Adipocyte (in vitro differentiated cells): ENCODE measurements at places on chromosomes 6 and 20.

DNA sequence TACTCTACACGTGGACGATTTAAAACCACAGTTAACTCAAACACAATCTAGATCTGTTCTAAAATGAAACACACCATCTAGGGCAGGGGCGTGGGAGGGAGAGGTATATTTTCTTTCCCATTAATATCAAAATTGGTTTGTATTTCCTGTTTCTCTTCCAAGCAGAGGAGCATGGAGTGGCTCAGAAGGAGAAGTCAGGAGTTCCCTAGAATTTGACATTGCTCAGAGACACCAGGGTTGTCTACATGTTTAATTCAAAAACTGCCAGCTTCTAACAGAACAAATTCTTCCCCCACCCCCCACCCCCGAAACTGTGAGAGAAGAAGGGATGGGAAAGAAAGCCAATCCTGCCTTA lies 2.3 kb downstream of the PREX1 start:
- DNase-seq: no peak

GRCh38 chr20:51803148-51803854 lies 980 bp upstream of the SALL4 start:
- no peak for DNase-seq

GRCh38 chr20:62459488-62459887 lies 16.3 kb downstream of the GATA5 start:
- no peak for DNase-seq

GRCh38 chr20:17657898-17658647 lies 24.0 kb downstream of the RRBP1 start:
- no peak for DNase-seq

DNA sequence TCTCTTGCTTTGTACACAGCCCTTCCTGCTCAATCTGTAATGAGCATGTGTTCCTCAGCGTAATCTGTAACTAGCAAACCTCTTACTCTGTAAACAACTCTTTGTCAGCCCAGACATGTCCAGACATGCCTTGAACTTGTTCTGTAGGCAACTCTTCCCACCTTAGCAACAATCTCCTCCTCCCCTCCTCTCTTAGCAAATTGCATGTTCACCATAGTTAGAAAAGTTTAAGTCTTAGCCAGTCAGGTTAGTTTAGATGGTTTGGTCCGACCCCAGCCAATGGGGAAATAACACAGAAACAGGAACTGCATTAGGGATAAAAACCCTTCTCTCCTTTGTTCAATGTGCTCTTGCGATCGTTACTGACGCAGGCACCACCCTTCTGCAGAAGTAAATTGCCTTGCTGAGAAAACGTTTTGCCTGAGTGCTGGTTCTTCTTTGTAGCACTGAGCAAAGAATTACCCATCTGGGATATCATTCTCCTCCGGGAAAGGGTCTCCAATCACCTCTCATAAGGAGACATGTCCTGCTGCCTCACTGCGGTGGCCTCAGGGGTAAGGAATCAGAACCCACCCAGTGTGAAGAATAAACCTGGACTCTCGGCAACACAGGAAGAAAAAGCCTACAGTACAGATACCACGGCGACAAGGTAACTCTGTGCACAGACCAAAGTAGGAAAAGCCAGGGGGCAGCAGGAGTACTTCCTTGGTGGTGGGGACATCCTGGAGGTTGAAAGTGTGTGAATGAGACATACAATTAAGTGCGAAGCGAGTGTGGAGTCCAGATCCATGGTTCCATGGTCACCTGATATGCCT lies 26.2 kb downstream of the PLN start:
- no peak for DNase-seq

DNA sequence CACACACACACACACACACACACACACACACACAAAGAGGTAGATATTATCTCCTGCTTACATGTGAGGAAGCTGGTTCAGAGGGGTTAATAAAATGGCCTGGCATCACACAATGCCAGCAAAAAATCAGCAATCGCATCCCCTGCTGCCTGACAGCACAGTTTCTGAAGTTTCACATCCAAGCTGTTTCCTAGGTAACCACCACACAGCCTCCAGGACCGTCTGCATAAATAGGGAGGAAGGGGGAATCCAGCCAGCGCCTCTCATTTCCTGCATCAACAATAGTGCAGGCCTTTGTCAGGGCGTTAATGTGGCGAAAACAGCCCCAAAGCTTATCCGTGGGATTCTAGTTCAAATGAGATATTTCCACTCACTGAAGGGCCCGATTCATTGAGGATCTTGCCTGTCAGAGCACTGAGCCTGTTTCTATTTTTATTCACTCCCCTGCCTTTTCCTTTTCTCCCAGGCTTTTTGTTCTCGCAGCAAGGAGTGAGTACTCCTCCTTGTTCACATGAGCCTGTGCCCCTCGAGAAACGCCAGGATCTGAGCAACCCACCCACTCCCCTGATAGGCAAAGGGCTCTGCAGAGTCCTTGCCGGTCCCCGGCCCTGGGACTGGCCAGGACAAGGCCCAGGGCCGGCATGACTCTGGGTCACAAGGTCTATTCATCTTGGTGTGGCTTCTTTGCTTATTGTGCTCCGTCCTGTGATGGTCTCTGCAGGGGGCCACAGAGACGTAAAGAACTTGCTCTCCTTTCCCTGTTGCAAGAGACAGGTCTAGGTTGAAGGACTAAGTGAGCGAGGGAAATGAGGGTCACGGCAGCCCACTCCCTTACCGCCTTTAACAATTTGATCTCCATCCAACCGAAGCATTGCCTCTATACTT lies 32.7 kb downstream of the TUBB2B start:
- no peak for DNase-seq

GRCh38 chr6:170192905-170193304 lies 98.0 kb downstream of the DLL1 start:
- DNase-seq: no peak

- DNase-seq: no peak
These were observed 123.6 kb downstream of the BFSP1 start for GRCh38 chr20:17407550-17407949.

DNA sequence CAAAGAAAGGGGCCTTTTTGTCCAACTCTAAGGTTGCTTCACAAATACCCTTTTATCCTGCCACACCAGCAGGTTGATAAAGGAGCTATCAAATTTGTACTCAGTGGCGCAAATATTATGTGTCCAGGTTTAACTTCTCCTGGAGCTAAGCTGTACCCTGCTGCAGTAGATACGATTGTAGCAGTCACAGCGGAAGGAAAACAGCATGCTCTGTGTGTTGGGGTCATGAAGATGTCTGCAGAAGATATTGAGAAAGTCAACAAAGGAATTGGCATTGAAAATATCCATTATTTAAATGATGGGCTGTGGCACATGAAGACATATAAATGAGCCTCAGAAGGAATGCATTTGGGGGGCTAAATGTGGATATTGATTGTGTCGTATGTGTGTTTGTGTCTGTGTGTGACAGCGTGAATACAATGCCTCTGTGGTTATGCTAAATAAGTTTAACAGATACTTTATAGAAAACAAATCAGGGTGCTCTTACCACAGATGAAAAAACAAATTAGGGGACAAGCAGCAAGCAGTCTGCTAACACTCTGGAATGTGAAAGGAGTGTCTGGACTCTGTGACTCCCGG lies 33.6 kb downstream of the HM13 start:
- DNase-seq: peak; percentile 33

GRCh38 chr6:56819604-56820003 lies 135.3 kb upstream of the BEND6 start:
- DNase-seq: no peak

DNA sequence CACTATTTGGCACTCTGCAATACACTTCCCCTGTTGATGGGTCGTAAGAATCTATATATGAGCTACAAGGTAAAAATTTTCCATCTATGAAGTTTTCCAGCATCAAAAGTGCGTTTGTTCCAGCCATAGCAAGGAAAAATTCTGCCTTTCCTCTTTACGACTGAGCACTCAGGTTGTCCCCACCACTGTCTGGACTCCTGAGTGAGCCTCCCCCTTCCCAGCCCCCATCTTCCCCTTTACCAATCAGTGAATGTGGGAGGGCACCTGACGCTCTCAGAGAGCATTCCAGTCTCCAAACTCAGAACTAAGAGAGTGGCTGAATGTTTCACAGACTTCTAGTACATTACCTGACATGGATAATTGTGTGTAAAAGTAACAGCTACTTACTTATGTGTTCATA lies at the start of gene ALDH8A1:
Gene ALDH8A1, minus strand, starts transcription at position 175 of the 400 bp plus-strand sequence. Its CDS starts 48 bp downstream, at position 127.
- no peak for DNase-seq
